Myocyte (in vitro differentiated cells): ENCODE measurements at places on chromosomes 16 and 17. TPM values are rescaled to one million over a fixed set of nuclear protein-coding genes. Genes with fewer than 3 reads are reported as not detected.

- DNase-seq, result no peak
Measured at GRCh38 chr16:86201746-86202145, 302.8 kb downstream of the IRF8 start.

GRCh38 chr16:19578378-19578971, 23.0 kb downstream of the VPS35L start:
- no peak for DNase-seq

GRCh38 chr17:82407255-82407654, 10.9 kb upstream of the HEXD start:
- DNase-seq, result peak; percentile 91

DNA sequence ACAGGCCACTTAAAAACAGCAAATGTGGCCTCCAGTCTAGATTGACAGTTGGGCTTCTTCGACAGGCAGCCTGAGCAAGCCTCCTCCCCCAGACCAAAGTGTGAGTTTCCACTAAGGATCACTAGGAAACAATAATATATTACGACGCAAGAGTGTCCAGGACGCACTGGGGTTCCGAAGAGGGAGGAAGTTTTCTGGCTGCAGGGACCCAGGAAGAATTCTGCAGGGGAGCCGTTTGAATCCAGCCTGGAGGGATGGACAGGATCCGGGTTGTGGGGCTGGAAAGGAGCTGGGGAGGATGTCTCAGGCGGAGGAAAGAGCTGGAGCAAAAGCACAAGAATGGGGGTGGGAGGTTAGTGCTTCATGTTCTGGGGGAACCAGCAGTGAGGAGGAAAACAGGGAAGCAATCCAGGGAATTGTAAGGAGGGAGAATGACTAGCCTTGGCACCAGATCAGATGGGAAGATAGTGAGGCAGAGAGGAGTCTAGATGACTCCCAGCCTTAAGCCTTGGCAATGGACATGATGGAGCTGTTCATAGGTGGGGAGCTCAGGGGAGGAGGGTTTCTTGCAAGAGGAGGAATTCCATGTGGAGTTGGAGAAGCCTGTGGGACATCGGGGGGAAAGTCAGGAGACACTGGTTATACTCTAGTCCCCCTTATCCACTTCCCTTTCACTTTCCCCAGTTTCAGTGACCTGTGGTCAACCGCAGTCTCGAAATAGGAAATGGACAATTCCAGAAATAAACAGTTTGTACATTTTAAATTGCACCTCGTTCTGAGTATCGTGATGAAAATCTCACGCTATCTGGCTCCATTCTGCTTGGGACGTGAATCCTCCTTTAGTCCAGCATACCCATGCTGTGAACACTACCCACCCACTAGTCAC, 26.6 kb downstream of the NGFR start:
- no peak for DNase-seq

- no peak for DNase-seq
Measured at GRCh38 chr16:11274964-11275363, 1.3 kb downstream of the PRM2 start.

- DNase-seq, result peak; percentile 92
Measured at GRCh38 chr17:82242977-82243647, 14.3 kb downstream of the SLC16A3 start.

DNA sequence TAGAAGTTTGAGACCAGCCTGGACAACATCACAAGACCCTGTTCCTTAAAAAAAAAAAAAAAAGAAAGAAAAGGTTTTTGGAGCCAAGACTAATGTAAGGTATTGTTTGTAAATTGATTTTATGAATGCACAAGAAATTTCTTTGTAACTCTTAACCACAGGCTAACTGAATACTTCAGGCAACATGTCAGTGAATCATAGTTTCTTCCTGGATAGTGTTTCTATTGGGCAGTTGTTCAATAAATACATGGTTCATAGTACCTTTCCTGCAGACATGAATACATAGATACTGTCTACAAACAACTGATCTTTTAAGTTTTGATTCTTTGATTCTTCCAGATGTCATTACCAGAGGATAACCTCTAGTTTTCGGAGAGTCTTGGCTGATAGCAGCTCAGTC, 11.6 kb downstream of the DDX42 start:
- peak; percentile 38 for DNase-seq

DNA sequence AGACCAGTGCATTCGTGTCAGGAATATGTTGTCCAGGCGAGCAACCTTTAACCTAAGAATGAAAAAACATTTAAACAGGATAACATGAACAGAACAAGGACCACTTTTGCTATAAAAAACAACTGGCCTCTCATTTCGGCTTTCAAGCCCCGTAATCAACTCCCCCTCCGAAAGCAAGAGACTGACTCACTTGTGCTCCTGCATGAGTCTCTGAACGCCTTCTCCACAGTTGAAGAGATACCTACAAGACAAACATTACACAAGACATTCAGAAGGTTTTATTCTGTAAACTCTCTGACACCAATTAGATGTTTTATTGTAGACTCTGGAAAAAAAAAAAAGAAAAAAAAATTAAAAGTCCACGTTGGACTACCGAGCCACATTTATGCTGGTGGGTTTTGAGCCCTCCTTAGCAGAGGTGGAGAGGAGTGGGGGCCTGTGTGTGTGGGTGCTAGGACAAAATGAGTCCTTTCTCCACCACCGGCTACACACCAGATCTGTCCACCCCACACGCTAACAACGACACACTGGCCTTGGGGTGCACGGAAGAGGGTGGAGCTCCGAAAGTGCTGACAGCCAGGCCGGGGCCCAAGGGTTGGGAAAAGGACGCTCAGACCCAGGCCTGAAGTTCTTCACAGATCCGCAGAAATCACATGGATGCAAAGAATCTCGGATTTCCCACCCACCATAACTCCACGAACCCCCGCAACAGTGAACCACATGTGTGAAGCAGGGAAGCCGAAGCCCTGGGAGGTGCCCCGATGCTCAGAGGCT, 759 bp downstream of the ELAC2 start:
- peak; percentile 2 for DNase-seq

- no peak for DNase-seq
Measured at GRCh38 chr17:59669411-59669810, 37.8 kb downstream of the PTRH2 start.

GRCh38 chr17:75619506-75620431, 13.5 kb upstream of the SMIM5 start:
- peak; percentile 34 for DNase-seq

DNA sequence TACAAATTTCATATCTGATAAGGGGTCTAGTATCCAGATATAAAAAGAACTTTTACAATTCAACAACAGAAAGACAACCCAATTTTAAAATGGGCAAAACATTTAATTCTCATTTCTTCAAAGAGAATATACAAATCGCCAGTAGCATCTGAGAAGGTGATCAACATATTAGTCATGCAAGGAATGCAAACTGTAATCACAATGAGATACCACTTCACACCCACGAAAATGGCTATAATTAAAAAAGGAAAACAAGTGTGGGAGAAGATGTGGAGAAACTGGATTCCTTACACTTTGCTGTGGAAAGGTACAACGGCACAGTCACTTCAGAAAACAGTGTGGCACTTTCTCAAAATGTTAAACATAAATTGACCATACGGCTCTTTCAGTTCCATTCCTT, 168.2 kb downstream of the VPS53 start:
- DNase-seq, result peak; percentile 54

DNA sequence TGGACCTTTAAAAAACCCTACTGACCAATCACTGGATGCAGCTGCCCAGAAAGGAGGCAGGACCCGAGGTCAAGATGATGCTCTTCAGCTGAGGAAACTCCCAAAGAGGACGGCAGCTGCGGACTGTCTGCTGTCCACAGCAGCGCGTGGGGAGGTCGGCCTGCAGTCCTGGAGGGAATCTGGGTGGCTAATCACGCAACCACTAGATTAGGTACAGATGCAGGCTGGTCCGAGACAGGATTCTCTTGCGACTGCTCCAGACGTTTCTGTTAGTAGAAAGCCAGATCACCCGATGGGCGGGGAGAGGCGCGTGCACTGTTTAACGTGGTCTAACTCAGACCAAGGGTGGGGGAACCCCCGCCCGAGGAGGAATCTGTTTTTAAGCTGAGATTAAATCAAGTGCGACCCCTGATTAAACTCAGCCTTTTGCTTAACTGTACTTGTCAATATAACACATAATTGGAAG, 8.8 kb downstream of the CTRB2 start:
- DNase-seq, result peak; percentile 56

- DNase-seq, result no peak
Measured at GRCh38 chr16:35749253-35750141, 2290.1 kb downstream of the TP53TG3F start.

Gene ZFP90
- total RNA-seq, result 28.3 and 33.2 TPM in 2 replicates

Gene CRHR1
- total RNA-seq, result 0.36 TPM in 1 of 2 replicates, not detected in the other

Gene CNP
- total RNA-seq, result 64.0 and 66.1 TPM in 2 replicates

Gene CHD9
- 35.2 and 42.1 TPM in 2 replicates for total RNA-seq

Gene NEUROD2
- total RNA-seq, result 0.05 TPM in 1 of 2 replicates, not detected in the other

Gene SLC5A10
- not detected in 2 replicates for total RNA-seq
